ENCODE measurements at places on chromosomes 5 and 9.

- no peak for DNase-seq
Observed at GRCh38 chr5:157217289-157218024, 36.8 kb downstream of the ITK start.

- no peak for DNase-seq
Observed at GRCh38 chr5:52799358-52799982, 11.8 kb downstream of the ITGA1 start.

GRCh38 chr9:15851766-15852165 is 298.9 kb downstream of the CCDC171 start:
- DNase-seq, result no peak

GRCh38 chr5:171586436-171586835 is 167.0 kb downstream of the FGF18 start:
- no peak for DNase-seq

GRCh38 chr5:32357658-32358057 is 44.9 kb upstream of the MTMR12 start:
- no peak for DNase-seq

DNA sequence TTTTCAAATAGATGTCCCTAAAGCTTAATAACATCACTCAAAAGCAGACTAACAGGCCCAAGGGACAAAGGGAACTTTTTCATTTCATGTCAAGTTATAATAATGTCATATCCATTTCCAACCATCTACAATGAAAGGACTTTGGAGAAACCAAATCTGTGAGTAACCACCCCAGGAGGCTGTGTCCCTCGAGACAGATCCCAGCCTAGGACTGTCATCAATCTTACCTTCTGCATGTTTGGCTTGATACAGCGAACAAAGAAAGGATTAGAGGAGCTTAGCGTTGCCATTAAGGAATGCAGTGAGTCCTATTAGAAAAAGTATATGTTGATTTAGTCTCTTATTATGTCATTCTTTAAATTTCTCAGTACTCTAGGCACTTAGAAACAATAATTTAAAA is 137.8 kb upstream of the RETREG1 start:
- DNase-seq, result no peak
